ENCODE measurements at places on chromosomes 12 and 14. TPM values are rescaled to one million over a fixed set of nuclear protein-coding genes. Genes with fewer than 3 reads are reported as not detected.

The GPR65 gene
- under 0.01 TPM for total RNA-seq

The HOMEZ gene
- 8.6 TPM for total RNA-seq

The DPPA3 gene
- total RNA-seq = not detected

The CFAP251 gene
- total RNA-seq = 4.8 TPM

The RIC8B gene
- total RNA-seq = 14.6 TPM

The PLD4 gene
- under 0.01 TPM for total RNA-seq

The PTPN6 gene
- under 0.01 TPM for total RNA-seq

The RECQL gene
- total RNA-seq = 68.1 TPM

The CCER1 gene
- total RNA-seq = not detected

The LALBA gene
- not detected for total RNA-seq

The LRRC23 gene
- total RNA-seq = 13.2 TPM

The ARID2 gene
- total RNA-seq = 14.1 TPM

The FOXG1 gene
- total RNA-seq = 0.83 TPM

The SUDS3 gene
- total RNA-seq = 29.1 TPM

The INHBC gene
- total RNA-seq = not detected

The B4GALNT1 gene
- total RNA-seq = 1.3 TPM

The METTL1 gene
- 3.6 TPM for total RNA-seq

The ETFBKMT gene
- total RNA-seq = 3.5 TPM

The CLEC1B gene
- total RNA-seq = not detected

The OVCH1 gene
- total RNA-seq = 0.83 TPM

The TCL1B gene
- total RNA-seq = not detected

The VDR gene
- total RNA-seq = 17.0 TPM

The GRIN2B gene
- total RNA-seq = not detected

The RHOJ gene
- 2.0 TPM for total RNA-seq
